HEK293T (cell line): ENCODE measurements at places on chromosomes 7 and 10.

GRCh38 chr10:126214021-126214420, 174.3 kb downstream of the ADAM12 start:
- no peak for DNase-seq

DNA sequence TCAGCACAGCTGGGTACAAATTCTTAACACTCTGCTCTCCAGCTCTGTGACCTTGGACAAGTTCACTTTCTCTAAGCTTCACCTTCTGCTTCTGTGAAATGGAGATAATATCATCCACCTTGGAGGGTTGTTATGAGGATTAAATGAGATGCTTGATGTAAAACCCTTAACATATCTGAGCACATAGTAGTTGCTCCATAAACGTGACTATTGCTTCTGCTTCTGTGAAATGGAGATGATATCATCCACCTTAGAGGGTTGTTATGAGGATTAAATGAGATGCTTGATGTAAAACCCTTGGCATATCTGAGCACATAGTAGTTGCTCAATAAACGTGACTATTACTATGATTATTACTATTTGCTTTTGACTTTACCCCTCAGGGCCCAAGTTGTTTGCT, 14.6 kb downstream of the EPHB6 start:
- DNase-seq, result no peak

GRCh38 chr7:99666013-99666395, 13.8 kb downstream of the CYP3A5 start:
- no peak for DNase-seq

- DNase-seq, result no peak
Measured at GRCh38 chr10:113381981-113382509, 170.8 kb upstream of the HABP2 start.

DNA sequence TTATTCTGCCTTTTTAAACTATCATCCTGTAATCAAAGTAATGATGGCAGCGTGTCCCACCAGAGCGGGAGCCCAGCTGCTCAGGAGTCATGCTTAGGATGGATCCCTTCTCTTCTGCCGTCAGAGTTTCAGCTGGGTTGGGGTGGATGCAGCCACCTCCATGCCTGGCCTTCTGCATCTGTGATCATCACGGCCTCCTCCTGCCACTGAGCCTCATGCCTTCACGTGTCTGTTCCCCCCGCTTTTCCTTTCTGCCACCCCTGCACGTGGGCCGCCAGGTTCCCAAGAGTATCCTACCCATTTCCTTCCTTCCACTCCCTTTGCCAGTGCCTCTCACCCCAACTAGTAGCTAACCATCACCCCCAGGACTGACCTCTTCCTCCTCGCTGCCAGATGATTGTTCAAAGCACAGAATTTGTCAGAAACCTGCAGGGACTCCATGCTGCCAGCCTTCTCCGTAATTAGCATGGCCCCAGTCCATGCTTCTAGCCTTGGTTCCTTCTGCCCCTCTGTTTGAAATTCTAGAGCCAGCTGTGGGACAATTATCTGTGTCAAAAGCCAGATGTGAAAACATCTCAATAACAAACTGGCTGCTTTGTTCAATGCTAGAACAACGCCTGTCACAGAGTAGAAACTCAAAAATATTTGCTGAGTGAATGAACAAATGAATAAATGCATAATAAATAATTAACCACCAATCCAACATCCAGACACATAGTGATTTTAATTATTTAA, 151.7 kb downstream of the EGFR start:
- no peak for DNase-seq

- DNase-seq, result no peak
Measured at GRCh38 chr10:102519246-102519825, 15.6 kb downstream of the SUFU start.

- no peak for DNase-seq
Measured at GRCh38 chr7:2948749-2949148, 94.9 kb downstream of the CARD11 start.

GRCh38 chr10:102776779-102777456, 33.2 kb downstream of the WBP1L start:
- no peak for DNase-seq

- DNase-seq, result no peak
Measured at GRCh38 chr7:148733496-148733895, 34.8 kb downstream of the CUL1 start.
